ENCODE measurements at places on chromosomes 2 and 18.

GRCh38 chr18:37540424-37541138, 25.0 kb downstream of the CELF4 start:
- no peak for DNase-seq

GRCh38 chr18:8839281-8839680, 133.9 kb downstream of the MTCL1 start:
- DNase-seq: no peak

DNA sequence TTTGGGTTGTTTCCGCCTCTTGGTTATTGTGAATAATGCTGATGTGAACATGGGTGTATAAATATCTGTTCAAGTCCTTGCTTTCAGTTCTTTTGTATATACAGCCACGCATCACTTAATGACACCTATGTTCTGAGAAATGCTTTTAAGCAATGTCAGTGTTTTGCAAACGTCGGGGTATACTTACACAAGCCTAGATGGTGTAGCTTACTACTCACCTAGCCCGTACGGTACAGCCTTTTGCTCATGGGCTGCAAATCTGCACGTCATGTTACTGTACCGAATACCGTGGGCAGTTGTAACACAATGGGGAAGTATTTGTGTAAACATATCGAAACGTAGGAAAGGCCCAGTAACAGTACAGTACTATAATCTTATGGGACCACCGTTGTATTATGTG, 12.4 kb downstream of the RALB start:
- no peak for DNase-seq

DNA sequence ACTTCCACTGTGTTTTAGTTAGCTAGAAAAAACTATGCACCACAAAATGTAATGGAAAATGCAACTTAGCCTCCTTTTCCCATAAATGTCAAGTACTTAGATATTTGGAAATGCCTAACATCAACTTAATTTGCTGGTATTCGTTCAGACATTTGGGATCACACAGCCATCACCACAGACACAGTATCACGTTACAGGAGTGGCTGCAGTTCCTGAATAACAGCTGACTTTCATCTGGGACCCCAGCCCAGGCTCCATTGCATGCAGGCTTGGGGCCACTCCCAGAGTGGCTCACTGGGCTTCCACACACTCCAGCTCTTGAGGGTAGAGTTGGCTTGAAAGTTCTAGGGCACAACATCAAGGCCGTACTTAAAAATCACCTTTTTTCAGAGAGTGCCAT, 9.3 kb downstream of the TMEM182 start:
- no peak for DNase-seq

DNA sequence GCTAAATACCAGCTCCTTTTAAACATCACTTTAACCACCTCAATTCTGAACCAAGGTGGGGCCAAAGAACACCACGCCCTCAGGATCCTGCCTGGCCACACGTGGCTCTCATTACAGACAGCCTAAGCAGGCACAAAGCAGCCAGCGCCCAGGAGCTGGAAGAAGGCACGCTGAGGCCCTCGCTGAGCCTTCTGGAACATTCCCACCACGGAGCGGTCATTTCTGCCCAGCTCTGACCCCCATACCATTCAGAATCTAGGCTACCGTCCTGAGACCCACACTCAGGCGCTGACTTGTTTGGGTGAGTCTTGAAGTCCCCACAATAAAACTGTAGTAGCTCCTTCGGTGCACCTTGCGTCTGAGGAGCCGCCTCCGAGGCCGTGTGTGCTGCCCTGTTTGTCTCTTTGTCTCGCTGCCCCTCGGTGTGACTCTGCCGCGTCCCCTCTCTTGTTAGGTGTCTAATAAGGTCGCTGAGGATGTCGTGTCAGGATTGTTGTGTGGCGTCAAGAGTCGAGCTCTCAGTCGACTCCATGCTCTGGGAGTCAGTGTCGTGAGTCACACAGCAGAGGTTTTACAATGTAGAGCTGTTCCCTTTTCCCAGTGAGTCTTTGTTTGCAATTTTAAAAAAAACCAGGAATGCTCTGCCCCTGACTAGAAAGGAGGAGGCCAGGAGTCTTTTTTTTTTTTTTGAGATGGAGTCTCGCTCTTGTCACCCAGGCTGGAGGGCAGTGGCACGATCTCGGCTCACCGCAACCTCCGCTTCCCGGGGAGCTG, 242.4 kb downstream of the KLHL29 start:
- no peak for DNase-seq

DNA sequence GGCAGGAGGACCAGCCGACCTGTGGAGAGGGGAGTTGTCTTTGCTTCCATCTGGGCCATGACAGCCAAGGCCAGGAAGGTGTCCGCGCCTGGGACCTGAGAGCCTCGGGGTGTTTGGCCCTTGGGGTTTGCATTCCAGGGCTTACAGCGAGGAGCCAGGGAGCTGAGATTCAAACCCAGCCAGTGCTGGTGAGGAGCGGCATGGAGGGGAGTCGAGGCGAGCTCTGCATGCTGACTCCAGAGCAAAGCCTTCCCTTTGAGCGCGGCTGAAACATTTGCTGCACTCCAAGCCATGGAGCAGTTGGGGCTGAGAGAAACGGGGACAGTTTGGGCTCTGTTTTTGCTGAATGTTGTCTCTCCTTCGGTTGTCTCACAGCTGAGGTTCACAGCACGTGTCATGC, 77.4 kb downstream of the TWIST2 start:
- DNase-seq: no peak

- no peak for DNase-seq
Observed at GRCh38 chr18:32454593-32454992, 16.1 kb downstream of the GAREM1 start.

GRCh38 chr2:10668402-10669012, 21.3 kb downstream of the NOL10 start:
- no peak for DNase-seq

- no peak for DNase-seq
Observed at GRCh38 chr2:69687971-69688611, 44.6 kb upstream of the AAK1 start.

- DNase-seq: no peak
Observed at GRCh38 chr2:173359231-173359630, 4.6 kb downstream of the CDCA7 start.

- no peak for DNase-seq
Observed at GRCh38 chr2:231905026-231905425, 21.2 kb downstream of the NPPC start.

- DNase-seq: no peak
Observed at GRCh38 chr2:122236152-122236874, 480.9 kb downstream of the TSN start.

GRCh38 chr2:113867571-113867970, 22.3 kb upstream of the ACTR3 start:
- no peak for DNase-seq

- no peak for DNase-seq
Observed at GRCh38 chr2:197934934-197935289, 130.5 kb downstream of the PLCL1 start.

DNA sequence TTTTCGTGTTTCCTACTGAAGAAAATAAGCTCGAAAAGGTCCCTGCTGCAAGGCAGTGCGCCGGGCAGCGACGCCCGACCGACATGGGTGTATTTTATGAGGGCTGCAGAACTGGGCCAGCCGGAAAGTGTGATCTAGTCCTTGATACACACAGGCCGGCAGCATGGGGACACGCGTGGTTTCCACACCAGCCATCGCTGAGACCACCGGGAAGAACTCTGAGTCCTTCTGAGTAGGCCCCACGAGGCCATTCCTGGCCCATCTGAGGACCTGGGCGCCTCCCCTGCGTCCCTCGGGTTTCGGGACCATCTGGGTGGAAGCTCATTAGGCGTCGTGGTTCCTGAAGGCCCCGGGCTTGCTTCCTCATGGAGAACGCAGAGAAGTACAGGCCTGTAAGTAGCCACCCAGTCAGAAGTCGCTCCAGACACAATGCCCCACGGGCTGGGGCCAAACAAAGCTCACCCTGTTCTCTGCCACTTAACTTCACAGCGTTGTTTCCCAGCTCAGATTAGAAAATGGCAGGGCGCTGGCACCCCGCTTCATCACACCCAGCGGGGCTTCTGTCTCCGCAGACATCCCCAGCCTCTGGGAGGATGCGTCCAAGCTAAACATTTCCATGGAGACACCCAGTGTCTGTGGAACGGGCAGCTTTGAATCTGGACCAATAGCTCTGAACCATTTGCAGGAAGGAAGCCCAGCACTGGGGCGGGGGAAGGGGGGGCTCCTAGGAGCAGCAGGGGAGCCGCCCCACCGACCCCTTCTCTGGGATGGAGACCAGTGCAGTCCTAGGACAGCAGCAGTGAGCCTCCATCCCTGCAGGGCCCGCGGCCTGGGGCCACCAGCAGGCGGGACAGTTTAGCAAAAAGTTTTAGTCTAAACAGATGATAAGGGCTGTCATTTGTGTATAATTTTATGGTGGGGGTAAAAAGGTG, 2.4 kb downstream of the NFATC1 start:
- DNase-seq: peak; percentile 15

GRCh38 chr2:72131916-72132841, 15.5 kb downstream of the CYP26B1 start:
- DNase-seq: no peak

DNA sequence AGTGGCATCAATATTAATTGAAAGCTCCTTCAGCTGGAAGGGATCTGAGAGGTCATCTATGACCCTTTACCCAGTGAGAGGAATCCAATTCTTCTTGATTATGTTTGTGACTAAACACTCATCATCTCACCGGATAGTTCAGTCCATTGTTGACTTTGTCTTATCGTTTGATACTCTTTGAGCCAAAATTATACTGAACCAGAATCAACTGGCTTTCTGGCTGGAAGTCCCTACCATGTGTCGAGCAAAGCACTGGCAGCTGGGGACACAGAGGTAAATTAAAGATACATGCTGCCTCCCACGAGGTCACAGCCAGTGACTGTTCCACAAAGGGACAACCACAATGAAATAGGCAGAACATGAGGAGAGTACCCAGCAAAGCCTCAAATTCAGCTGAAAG, 91.4 kb upstream of the FHL2 start:
- DNase-seq: no peak

DNA sequence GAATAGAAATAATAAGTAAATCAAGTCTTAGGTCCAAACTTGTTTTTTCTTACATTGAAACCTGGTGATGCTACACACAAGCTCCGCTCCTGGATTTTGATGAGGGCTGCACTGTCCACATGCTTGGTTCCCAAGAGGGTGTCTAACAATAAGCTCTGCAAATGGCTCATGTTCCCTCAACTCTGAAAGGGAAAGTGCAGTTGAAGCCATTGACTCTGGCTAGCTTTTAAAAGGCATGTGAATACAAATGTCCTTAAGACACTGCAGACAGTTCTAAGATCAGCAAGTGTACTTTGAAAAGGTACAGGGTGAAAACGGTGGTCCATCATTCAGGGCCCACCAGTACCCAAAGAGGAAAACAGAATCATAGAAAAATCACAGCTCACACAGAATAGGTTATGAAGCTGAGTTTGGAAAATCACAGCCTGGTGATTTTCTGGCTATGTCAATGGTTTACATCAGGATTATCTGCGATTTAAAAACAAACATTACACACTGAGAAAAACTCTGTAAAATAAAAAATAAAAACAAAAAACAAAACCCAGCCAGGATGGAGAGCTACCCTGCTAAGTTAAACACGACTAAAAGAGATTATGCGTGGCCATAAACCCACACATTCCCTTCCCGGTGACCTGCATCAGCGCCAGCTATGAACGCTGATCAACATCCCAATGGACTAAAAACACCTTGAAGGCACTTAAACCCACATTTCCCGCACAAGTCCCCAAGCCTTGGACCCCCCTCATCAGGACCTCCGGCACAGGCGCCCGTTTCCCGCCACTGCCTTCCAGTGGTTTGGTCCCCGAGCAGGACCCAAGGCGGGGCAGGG, 554 bp downstream of the PFN4 start:
- DNase-seq: no peak

DNA sequence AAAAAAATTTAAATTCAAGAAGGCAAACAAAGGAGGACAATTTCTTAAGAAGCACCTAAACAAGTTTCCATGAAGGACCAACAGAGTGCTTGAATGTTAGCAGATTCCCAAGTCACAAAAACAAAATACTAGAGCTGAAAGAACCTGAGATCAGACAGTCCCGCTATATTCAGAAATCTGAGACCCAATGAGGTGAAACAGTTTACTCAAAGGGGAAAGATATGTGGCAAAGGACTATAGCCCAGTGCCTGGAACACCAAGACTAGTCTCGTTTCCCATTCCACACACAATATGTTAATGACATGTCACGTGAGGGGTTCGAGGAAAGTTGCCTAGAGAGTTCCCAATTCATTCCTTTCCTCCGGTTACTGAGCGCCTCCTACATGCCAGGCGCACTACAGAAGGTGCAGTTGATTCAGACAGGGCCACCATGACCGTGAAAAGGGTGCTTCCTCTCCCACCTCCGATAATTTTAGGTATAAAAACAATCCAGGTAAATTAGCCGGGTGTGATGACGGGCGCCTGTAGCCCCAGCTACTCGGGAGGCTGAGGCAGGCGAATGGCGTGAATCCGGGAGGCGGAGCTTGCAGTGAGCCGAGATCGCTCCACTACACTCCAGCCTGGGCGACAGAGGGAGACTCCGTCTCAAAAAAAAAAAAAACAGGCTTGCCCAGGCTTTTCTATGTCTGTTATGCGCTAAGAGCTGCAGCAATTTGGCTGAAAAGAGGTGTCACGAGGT, 617 bp downstream of the SRBD1 start:
- peak; percentile 66 for DNase-seq

DNA sequence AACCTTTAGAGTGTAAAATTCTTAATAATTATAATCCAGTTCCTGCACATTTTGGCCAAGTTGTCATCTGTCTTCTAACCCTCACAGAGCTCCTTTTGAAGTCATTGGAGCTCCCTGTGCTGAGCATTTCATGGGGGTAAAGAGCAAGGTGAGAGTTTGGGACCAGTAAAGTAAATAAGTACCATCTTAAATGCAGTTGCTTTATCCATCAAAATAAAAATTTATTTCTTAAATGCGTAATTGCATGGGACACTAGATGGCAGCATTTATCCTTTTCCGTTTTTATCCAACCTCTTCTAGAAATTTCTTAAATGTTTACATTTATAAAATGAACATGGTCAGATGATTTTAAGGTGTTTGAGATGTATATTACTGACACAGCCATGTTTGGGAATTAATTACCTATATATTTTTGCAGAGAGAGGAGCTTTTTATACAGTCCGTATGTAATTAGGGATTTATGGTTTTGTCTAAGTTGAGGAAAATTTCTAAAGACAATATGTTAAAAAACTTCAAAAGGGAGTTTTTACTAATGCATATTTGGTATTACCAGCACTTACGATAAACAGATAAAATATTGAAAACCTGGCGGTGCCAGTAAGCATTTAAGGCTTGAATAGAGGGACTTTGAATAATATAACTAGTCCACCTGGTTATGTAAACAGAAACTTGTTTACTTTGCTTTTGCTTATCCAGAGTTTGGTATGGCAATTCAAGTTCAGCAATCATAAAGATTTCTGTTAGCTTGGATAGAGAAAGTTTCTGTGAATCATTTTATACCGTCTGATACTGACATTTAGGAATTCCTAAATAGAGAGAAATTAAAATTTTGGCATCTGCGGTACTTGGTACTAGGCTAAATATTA, 54.5 kb downstream of the ACSL3 start:
- DNase-seq: no peak

DNA sequence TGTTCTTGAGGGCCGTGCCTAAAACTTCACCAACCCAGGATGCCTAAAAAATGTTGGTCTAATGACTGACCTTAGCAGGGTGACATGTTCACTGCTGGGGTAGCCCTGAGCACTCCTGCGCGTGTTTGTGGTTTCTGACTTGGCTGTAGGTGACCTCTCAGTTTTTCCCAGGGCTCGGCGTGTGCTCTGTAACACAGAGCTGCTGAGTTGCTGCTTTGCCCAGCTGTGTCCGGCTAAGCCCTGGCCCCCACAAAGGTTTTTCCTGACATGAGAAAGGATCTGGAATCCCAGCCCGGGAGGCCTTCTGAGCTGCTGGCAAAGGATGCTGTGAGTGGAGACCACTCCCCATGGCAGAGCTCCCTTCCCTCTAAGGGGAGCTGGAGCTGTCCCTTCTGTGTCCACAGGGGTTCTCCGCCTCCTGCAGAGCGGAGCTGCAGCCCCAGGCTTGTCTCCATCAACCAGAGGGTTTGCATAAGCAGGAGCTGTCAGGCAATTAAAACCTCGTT, 52.7 kb downstream of the CRIM1 start:
- DNase-seq: peak; percentile 25

Data from anterior cingulate cortex (tissue), 58 donors.